DMS 273 treated with DMSO at 0.1 percent for 48 hours (cell line): ENCODE measurements at places on chromosomes 1 and 21.

- DNase-seq, result peak; percentile 75
Measured at GRCh38 chr1:243748706-243749283, 101.2 kb downstream of the AKT3 start.

GRCh38 chr1:232226197-232226712 is 403.7 kb downstream of the SIPA1L2 start:
- DNase-seq, result no peak

- no peak for DNase-seq
Measured at GRCh38 chr1:101379950-101380349, 143.1 kb downstream of the S1PR1 start.

GRCh38 chr21:45580576-45581321 is 38.5 kb upstream of the SLC19A1 start:
- DNase-seq, result no peak

DNA sequence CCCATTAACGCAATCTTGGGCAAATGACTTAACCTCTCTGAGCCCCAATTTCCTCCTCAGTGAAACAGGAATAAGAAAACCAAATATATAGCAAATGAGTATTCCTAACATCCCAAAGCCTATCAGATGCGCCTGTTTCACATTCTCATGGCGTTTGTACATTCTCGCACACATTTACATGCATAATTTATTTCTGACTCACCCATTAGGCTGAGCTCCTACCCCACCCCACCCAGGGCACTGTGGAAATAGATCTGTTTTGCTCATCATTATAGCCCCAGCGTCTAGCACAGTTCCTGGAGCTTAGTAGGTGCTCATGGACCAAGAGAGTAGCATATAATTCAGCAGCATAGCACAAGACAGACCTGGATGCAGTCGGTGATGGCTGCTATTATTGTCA is 146.1 kb upstream of the VANGL1 start:
- no peak for DNase-seq

- no peak for DNase-seq
Measured at GRCh38 chr1:78090472-78091133, 44.8 kb downstream of the GIPC2 start.
